ENCODE measurements at places on chromosomes 12 and 14.

GRCh38 chr14:79542121-79542520 lies 669.2 kb downstream of the DIO2 start:
- DNase-seq: no peak

DNA sequence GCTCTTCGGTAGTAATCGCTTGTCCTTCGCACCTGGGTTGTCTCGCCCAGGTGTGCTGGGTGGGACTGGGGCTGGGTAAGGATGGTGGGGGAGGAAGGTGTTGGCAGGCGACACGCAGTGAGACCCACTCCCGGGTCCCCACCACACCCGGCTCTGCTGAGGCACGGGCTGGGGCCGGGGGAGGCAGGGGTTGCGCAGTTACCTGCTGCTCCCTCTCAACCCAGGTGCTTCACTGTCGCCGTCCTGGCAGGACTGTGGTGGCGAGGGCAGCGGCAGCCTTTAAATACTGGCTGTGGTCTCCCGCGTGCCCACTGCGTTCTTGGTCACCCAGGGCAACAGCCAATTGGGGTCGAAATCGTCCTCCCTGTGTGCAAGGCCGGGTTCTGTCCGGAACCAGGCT lies at the start of gene CCER1:
TSS of gene CCER1 (minus strand) at position 256 of the 400 bp plus-strand sequence. CDS start 434 bp downstream, outside the sequence.
- no peak for DNase-seq

GRCh38 chr14:93046705-93047050 lies 69.0 kb downstream of the ITPK1 start:
- no peak for DNase-seq

DNA sequence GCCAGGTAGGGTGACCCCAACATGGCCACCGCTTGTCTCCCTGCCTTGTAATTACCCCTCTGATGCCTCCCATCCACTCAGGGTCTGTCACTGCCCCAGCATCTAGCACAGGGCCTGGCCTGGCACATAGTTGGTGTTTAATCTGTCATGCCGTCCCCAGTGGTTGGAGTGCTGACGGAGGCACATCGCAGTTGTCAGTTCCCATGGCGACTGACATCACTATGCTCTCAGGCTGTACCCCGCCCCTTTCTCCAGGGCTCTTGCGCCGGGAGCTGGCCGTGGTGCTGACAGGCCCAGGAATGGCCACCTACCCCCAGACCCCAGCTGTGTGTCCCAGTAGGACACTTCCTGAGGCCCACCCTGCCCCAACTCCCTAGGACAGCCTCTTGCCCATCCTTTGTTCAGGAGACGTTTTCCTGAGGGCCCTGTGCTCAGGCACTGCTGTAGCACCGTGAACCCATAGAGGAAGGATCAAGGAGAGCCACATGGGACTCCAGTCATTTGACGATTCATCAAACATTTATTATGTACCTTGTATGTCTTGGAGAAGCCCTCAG lies 23.0 kb downstream of the FAM222A start:
- DNase-seq: peak; percentile 59

GRCh38 chr12:5716976-5717375 lies 228.1 kb downstream of the ANO2 start:
- no peak for DNase-seq

- no peak for DNase-seq
These were observed 282.4 kb downstream of the DPF3 start for GRCh38 chr14:72611506-72611905.

GRCh38 chr12:106527356-106527755 lies 55.4 kb upstream of the RFX4 start:
- DNase-seq: peak; percentile 17

- no peak for DNase-seq
These were observed 20.1 kb upstream of the KRT7 start for GRCh38 chr12:52212701-52213563.

DNA sequence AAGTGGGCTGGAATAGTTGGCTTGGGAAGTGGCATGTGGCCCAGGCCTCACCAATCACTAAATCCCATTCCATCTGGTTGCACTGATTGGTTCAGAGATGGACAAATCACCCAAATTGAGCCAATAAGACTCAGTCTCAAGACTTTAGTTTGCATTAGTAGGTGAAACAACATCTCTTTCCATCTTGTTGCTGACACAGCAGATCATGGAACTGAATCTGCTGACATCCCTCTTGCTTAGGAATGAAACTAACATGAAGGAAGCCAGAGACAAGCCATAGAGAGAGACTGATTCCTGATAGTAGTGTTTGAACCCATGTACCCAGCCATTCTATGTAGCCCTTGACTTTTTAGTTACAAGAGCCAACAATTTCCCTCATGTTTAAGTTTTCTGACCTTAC lies 307.0 kb downstream of the GLT1D1 start:
- DNase-seq: no peak

DNA sequence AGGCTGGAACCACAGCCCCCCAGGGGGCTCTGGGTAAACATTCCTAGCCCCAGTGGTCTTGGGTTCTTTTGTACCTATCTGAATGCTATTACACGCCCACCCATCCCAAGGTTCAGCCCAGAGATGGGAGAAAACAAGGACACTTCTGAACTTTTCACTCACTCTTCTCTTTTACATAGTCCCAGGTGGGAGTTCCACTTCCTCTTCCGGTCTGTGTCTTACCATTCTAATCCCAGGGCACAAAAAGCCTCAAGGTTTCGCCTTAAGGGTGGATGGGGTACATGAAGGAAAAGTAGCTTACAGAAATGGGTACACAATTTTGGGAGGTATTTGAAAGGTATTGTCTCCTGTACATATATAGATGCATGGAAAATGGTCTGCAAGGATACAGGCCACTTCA lies 79.0 kb downstream of the TMEM30B start:
- DNase-seq: no peak

- DNase-seq: no peak
These were observed 425.0 kb downstream of the SNAPC1 start for GRCh38 chr14:62187265-62187664.

DNA sequence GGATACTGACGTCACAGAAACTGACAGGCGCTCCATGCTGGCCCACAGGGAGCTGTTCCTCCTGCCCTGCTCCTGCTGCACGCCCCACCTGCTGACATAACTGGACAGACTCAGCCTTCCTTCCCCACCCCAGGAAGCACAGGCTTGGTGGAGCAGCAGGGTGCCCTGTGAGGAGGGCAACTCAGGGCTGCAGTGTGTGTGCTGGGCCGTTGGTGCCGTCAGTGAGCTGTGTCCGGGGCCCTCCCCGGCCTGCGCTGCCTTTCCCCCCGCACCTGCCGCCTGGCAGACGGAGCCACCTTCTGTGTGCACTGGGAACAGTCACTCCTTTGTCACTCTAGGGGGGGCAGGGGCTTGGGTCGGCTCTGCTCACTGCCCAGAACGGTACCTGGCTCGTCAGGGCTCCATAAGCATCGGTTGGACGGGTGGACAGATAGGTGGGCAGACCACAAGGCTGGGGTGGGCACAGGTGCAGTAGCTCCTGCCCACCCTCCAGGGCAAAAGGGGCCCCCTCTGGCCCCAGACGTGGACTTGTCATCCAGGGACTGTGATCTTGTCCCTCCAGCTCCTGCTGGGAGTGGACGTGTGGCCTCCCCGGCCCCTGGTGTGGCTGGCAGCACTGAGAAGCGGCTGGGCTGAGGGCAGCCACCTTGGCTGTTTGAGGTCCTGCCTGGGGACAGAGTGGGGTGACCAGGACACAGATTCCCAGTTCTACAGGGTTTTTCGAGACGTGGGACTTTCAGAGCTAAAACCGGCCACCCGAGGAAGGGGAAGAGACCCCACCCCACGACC lies 32.8 kb downstream of the FBRSL1 start:
- no peak for DNase-seq

- DNase-seq: no peak
These were observed 142.8 kb upstream of the AMIGO2 start for GRCh38 chr12:47222520-47223030.

GRCh38 chr12:62772416-62772955 lies 162.5 kb downstream of the PPM1H start:
- no peak for DNase-seq

- DNase-seq: no peak
These were observed 62.5 kb upstream of the PRICKLE1 start for GRCh38 chr12:42652048-42652447.

DNA sequence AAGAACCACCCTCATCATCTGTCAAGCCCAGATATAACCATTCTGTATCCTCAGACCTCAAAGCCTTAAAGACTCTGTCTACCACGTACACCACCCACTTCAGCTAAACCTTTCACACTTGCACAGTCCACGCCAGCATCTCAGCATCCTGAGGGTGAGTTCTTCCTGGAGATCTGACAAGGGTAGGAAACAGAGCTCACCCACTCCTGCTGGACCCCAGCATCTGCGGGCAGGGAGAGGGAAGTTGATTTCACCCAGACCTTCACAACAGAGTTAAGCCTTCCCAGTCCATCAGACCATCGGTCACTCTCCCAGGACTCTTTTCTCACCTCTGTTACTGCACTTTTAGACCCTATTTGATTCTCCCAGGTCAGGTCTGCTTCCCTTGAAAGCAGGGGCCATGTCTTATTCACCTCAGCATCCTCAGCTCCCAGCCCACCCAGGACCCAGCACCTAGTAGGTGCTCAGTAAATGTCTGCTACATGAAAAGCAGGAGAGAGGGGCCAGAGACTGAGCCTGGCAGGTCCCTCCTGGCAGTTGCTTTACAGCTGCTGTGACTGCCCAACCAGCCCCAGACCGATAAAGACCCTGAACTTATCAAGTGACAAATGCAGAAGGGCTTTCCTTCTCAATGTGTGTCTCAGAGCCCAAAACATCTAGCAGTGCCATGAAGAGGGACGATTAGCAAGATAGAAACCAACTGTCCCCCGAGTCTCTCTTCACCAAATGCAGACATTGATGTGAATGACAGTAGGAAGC lies 34.1 kb downstream of the ANO2 start:
- no peak for DNase-seq

GRCh38 chr12:21814814-21815213 lies 40.3 kb upstream of the KCNJ8 start:
- no peak for DNase-seq

GRCh38 chr14:86892152-86892956 lies 1100.6 kb downstream of the GALC start:
- no peak for DNase-seq

- DNase-seq: no peak
These were observed 99.9 kb downstream of the ST8SIA1 start for GRCh38 chr12:22234561-22234960.

DNA sequence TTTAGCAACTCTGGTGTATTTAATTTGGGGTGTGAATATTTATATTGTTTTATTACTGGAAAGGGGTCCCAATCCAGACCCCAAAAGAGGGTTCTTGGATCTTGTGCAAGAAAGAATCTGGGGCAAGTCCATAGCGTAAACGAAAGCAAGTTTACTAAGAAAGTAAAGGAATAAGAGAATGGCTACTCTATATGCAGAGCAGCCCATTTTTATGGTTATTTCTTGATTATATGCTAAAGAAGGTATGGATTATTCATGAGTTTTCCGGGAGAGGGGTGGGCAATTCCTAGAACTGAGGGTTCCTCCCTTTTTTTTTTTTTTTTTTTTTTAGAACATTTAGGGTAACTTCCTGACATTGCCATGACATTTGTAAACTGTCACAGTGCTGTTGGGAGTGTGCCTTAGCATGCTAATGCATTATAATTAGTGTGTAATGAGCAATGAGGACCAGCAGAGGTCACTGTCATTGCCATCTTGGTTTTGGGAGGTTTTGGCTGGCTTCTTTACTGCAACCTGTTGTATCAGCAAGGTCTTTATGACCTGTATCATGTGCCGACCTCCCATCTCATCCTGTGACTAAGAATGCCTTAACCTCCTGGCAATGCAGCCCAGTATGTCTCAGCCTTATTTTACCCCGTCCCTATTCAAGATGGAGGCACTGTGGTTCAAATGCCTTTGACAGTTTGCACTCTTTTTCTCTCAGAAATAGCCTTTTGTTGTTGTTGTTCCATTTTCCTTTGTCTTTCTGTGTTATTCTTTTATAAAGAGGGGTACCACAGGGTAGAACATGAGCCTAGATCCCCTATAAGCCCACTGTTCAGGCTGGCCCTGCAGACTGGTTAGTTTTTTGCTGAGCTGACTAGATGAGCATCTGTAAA lies 75.5 kb upstream of the DCD start:
- DNase-seq: no peak

Measured in hepatic stellate cell (primary cell).